ENCODE measurements at places on chromosomes 3 and 15. TPM values are rescaled to one million over a fixed set of nuclear protein-coding genes. Genes with fewer than 3 reads are reported as not detected.

DNA sequence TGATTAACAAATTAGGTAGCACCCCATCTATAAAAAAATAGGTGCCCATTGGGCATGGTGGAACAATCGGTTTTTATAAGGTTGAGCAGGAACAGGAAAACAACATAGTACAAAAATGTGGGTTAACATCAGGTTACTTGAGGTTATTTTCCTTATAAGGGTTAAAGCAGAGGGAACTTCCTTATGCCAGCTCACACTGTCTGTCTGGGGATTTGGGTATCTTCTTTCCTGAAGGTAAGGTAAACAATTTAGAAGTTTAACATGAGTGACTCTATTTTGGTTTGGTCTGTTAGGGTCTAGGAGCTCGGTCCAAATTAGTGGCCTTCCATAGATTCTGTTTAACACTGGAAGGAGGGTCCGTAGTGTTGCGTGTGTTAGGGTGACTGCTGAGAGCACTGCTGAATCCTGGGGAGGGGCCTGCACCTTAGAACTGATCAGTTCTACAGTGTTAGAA, 14.7 kb downstream of the CHD2 start:
- DNase-seq = no peak

DNA sequence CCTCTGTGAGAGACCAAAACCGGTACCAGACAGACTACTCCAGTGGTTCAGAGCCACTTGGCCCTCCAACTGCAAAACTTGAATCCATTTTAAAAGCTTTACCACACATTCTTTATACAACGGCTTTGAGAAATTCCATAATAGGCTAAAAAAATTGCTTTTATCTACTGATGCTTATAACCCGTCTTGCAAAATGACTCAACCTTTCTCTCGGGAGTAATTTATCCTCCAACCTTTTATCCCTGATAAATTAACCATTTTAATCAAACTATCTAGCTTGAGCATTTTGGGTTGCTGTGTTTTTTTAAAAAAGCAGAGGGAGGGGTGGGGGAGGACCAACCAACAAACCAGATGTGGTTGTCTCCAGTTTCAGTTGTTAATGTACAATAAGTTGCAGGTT, 275.7 kb upstream of the LRTM1 start:
- DNase-seq = peak; percentile 84

DNA sequence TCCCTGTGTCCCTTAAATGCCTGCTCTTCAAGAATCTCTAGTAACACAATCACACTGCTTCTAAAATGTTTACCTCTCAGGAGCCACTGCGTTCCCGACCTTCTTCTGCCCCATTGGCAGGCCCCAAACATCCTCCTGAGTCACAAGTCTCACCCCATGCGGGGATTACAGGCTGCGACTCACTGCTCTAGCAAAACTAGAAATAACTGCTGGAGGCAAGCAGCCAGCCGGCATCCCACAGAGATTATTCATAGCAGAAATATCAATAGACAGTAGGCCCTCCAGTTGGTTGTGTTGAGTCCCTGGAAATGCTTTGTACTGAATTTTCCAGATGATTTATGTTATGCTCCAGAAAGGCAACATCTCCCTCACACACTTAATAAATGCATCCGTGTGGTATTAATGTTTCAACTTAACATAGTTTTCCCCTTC, 64.8 kb downstream of the RFTN1 start:
- peak; percentile 98 for DNase-seq

CFAP100 gene
- not detected for total RNA-seq

GRCh38 chr3:84245789-84246188, 713.0 kb upstream of the CADM2 start:
- no peak for DNase-seq

- DNase-seq = no peak
Observed at GRCh38 chr15:40097968-40098476, 10.7 kb downstream of the BMF start.

- peak; percentile 100 for DNase-seq
Observed at GRCh38 chr3:45199837-45200648, 26.0 kb downstream of the TMEM158 start.
